SHP77 treated with DMSO at 0.1 percent for 48 hours (cell line): ENCODE measurements at places on chromosomes 7 and 10.

DNA sequence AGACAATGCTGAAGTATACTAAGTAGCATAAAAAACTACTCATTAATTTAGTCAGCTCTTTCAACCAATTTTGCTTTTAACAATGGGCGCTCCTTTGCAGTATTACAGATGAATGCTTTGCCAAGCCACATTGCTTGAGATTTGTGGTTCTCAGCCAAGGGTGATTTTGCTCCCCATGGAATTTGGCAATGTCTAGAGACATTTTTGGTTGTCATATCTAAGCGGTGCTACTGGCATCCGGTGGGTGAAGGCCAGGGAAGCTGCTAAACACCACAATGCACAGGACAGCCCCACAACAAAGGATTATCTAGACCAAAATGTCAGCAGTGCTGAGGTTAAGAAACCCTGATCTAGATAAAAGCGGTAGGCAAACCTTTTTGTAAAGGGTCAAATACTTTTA is 112.0 kb downstream of the UBE2H start:
- DNase-seq, result no peak

DNA sequence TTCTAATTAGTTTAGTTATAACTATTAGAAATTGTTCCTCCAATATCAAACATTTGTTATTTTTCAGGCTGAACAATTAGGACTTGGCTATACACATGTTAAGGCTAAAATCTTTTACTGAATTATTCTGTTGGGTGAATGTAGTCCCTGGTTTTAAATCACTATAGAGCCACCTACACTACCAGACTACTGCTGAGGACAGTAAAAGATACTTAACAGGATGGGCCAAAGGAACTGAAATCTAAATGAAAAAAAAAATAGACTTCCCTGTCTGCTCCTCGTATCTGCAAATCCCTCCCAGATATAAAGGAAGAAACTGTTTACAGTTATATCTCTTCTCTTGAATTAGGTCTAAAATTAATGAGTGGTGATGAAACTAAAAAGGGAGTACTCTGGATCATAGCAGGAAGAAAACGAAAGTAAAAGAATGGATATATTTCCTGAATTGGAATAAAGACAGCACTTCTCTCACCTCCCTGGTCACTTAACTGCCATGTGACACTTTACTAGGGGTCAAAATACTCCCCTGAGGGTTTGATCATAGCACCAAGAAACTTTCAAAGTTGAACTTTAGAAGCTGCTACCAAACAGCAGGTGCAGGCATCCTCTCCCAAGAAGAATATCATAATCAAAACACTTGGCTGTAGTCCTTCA is 12.7 kb downstream of the FBXW4 start:
- DNase-seq, result no peak

DNA sequence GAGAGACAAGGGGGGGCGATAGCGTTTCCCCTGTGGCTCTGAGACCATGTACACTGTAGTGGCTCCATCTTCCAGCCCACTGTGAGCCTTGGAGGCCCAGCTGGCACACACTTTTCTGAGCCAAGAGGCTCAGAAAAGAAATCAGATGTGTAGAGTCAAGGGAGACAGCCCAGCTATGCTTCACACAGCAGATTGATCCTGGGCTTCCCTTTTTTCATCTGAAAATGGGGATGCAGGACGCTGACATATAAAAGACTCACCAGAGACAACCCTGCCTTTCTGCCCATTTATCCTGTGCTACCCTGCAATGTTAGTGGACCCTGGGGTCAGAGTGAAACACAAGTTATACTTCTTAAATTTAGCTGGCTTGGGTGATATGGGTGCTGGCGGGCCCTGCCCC is 14.3 kb downstream of the TMEM273 start:
- no peak for DNase-seq

- no peak for DNase-seq
Measured at GRCh38 chr7:158953912-158954311, 97.6 kb downstream of the DYNC2I1 start.

- no peak for DNase-seq
Measured at GRCh38 chr10:1251769-1252168, 195.6 kb downstream of the WDR37 start.

- DNase-seq, result no peak
Measured at GRCh38 chr7:24783698-24784097, 26.4 kb upstream of the GSDME start.

- no peak for DNase-seq
Measured at GRCh38 chr7:69122953-69123352, 475.3 kb upstream of the AUTS2 start.

GRCh38 chr7:23117841-23118240 is 12.3 kb downstream of the KLHL7 start:
- no peak for DNase-seq

DNA sequence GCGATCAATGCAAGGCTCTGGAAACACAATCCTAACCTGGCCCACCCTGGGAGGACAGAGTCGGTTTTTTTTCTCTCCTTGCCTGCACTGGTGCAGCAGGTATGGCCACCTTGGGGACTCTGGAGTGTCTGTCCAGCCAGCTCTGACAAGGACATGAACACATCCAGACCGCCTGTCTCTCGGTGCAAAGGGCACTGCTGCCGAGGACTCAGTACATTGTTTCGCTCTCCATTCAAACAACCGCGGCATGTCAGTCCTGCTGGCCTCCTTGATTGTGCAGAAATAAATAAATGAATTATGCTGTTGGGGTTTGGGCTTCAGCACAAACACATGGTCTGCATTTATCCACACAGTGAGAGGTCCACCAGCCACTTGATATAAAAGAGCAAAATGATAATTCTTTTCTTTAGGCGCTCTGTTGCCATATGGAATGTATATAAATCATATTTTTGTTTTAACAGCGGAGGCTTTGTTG is 565.2 kb downstream of the KCNMA1 start:
- no peak for DNase-seq

- DNase-seq, result no peak
Measured at GRCh38 chr7:139984642-139985539, 77.9 kb downstream of the PARP12 start.

GRCh38 chr10:1169981-1170866 is 114.0 kb downstream of the WDR37 start:
- DNase-seq, result no peak

GRCh38 chr7:147245274-147245673 is 1128.7 kb downstream of the CNTNAP2 start:
- DNase-seq, result no peak
